Heart right ventricle (tissue), 16 donors: ENCODE measurements at places on chromosomes 3 and 15. TPM values are rescaled to one million over a fixed set of nuclear protein-coding genes. Genes with fewer than 3 reads are reported as not detected.

Gene ZPLD1
- not detected for total RNA-seq

Gene CILP
- total RNA-seq: 3.2 TPM

Gene ZMYND10
- total RNA-seq: not detected

Gene CDHR4
- not detected for total RNA-seq

Gene CFAP100
- total RNA-seq: not detected

Gene GRK7
- total RNA-seq: not detected

Gene HDGFL3
- 38.4 TPM for total RNA-seq

Gene TEX9
- total RNA-seq: 0.83 TPM

Gene TEX264
- 41.2 TPM for total RNA-seq

Gene PGBD4
- total RNA-seq: 2.5 TPM

Gene RTP3
- not detected for total RNA-seq

Gene LXN
- total RNA-seq: 4.0 TPM

Gene KIF9
- total RNA-seq: 12.9 TPM

Gene SCN11A
- 0.09 TPM for total RNA-seq

Gene SYNM
- total RNA-seq: 270 TPM

Gene AMT
- 22.8 TPM for total RNA-seq

Gene ZBBX
- not detected for total RNA-seq

Gene ALDH1A3
- total RNA-seq: 1.3 TPM

Gene PYGO1
- 3.0 TPM for total RNA-seq

Gene OR5K2
- total RNA-seq: not detected

Gene ECE2
- not detected for total RNA-seq
